ENCODE measurements at places on chromosomes 6 and 20.

DNA sequence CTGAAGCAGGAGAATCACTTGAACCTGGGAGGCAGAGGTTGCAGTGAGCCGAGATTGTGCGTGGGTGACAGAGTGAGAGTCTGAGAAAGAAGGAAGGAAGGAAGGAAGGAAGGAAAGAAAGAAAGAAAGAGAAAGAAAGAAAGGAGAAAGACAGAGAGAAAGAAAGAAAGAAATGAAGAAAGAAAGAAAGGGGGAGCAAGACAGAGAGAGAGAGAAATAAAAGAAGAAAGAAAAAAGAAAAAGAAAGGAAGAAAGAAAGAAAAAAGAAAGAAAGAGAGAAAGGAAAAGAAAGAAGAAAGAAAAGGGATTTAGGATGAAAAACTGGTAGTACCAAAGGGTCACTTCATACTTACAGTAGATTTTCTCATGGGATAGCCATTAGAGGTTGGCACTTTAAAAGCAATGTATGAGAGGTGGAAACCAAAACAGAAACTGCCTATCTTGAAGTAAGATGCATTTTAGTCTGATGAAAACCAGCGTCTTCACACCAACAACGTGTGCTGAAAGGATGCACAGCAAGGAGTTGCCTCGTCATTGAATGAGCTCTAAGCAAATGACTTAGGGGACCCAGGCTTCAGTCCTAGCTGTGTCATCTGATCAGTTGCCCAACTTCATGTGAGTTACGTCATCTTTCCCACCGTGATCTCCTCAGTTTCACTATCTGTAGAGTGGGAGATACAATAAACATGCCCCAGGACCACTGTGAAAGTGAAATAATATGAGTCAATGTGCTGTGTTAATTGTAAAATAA lies 133.9 kb upstream of the NEDD9 start:
- DNase-seq, result peak; percentile 80

DNA sequence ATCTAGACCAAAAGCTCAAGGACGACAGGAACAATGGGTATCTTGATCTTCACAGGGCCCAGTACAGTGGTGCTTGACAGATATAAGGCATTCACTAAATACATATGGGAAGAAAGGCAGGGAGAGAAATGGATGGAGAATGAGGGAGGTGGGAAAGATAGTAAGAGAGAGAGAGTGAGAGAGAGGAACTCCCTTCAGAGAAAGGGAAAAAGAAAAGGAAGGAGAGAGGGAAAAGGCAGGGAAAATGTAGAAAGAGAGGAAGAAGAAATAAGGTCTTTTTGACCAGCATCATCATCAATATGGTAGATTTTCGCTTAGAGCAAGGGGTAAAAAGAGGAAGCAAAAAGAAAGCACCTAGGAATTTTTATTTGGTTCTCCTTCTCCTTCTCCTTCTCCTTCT lies 760 bp upstream of the ANKRD66 start:
- DNase-seq, result no peak

DNA sequence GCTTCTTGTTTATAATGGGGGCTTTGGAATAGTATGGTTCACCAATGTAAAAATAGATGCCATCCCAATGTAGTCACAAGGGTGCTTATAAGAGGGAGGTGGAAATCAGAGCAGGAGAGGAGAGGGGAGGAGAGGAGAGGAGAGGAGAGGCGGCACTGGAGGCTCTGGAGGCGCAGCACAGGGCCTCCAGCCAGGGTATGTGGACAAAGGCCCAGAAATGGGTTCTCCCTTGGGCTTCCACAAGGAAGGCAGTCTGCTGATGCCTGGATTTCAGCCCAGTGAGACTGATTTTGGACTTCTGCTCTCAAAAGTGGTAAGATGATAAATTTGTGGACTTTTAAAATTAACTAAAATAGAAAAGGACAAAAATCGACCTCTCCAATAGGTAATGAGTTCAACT lies 116.8 kb downstream of the RNASET2 start:
- no peak for DNase-seq

DNA sequence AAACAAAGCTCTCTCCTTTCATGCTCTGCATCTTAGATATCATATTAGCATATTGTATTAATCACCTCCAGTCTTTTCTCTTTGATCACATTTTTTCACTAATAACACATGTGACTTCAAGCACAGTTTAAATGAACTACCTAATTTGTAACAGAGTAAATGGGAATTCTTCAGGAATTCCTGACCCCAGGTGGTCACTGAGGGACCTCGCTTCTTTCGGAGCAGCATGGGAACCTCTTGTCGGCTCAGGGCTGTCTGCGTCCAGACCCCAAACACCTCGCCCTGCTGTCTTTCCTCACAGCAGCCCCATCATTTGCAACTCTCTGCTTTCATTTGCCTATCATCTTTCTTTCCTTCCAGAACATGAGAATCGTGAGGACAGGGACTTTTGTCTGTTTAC lies 103.5 kb downstream of the DACT2 start:
- no peak for DNase-seq

Data from CD4-positive, alpha-beta T cell treated with Interleukin-4 for 4 hours (primary cell).